M059J (cell line): ENCODE measurements at places on chromosomes 7 and 10.

DNA sequence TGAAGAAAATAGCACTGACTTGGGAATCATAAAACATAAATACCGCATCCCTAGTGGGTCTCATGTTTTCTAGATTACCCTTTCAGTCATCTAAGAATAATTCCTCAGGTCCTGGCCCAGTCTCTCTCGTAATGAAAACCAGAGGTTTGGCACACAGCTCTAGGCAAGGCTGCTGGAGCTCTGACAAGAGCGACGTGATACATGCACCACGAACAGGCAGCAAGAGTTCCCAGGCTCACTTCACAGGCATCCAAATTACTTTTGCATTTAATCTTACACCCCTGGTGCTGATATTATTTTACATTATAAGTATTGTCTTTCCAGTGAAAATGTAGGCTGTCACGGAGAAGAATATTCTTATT is 105.2 kb downstream of the THSD7A start:
- DNase-seq = peak; percentile 43

GRCh38 chr7:1192171-1192676 is 32.2 kb upstream of the ZFAND2A start:
- peak; percentile 79 for DNase-seq

- no peak for DNase-seq
Measured at GRCh38 chr7:45684910-45685618, 110.9 kb downstream of the ADCY1 start.

DNA sequence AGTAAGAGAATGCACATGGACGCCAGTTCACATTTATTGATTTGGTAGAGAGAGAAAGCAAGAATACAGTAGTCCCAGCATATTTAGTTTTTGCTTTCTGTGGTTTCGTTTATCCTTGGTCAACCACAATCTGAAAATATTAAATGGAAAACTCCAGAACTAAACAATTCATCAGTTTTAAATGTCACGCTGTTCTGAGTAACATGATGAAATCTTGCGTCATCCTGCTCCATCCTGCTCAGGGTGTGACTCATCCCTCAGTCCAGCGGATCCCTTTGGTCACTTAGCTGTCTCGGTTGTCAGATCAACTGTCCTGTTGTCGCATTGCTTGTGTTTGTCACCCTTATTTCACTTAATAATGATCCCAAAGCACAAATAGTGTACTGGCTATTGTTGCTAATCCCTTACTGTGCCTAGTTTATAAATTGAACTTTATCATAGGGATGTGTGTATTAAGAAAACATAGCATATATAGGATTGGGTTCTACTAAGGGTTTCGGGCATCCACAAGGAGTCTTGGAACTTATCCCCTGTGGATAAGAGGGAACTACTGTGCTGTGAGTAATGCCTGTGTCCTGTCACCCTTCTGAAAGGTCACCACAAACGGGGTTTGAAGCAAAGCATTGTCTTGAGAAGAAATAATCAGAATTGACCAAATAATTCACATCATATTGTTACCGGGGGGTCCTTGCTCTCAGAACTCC is 73.6 kb downstream of the OTUD1 start:
- peak; percentile 81 for DNase-seq

- peak; percentile 43 for DNase-seq
Measured at GRCh38 chr7:30379131-30379530, 94.7 kb downstream of the ZNRF2 start.

DNA sequence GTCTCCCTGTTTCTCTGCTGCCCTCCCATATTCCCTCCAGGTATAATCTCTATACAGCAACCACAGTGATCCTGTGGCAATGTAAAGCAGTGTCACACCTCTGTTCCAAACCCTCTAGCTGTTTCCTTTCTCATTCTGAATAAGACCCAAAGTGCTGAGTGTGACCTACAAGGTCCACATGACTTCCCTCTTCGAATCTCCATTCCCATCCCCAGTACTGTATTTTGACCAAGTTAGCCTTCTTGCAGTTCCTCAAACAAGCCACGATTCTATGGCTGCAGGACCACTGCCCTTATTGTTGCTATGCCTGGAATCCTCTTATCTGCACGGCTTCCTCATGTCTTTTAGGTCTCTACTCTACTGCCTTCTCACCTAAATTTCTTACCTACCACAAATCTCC is 291.9 kb downstream of the DOCK4 start:
- DNase-seq = no peak

DNA sequence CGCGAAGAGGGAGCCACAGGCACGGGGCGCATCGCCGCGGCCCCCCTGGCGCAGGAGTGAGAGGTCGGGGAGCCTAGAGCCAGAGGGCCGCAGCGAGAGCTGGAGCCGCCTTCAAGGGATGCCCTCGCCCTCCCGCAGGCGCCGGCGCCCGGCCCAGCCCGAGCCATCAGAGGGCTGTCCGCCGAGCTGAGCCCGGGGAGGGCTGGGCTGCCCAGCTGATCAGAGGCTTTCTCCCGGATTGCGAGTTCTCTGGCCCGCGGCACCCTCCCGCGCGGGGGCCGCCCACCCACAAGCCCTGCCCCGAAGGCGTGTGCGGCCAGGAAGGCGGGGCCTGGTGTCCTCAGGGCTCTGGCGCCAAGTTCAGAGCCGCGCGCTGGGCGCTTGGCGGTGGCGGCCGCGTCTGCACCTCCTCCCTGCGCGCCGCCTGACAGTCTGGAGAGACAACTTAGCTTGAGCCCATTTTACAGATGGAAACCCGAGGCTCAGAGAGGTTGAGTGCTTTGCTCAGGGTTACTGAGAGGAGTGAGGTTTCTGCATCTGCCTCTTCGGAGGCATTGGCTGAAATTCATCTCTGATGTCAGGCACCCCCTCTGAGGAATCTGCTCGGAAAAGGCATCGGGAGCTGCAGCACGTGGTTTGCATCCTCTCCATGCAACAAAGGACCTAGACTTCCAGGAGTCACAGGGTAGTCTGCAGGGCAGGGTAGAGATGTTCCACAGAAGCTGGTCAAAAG is 3.8 kb upstream of the ANTXRL start:
- DNase-seq = peak; percentile 78

- peak; percentile 86 for DNase-seq
Measured at GRCh38 chr10:60426425-60426824, 36.8 kb upstream of the ANK3 start.

DNA sequence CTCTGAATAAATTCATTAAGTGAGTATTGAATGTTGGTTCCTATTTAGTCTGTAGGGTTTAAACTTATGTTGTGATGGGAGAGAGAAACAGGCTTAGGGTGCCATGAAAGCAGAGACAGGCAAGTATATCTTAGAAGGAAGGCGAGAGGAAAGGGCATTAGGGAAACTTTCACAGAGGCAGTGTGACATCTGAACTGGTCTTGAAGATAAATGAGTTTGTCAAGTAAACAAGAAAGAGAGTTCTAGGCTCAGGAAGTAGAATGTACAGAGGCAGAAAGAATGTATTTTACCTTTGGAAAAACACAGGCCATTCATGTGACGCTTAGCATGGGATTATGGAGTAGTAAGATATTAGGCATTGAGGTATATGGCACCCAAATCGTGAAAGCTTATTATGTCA is 34.5 kb downstream of the GLCCI1 start:
- DNase-seq = no peak

DNA sequence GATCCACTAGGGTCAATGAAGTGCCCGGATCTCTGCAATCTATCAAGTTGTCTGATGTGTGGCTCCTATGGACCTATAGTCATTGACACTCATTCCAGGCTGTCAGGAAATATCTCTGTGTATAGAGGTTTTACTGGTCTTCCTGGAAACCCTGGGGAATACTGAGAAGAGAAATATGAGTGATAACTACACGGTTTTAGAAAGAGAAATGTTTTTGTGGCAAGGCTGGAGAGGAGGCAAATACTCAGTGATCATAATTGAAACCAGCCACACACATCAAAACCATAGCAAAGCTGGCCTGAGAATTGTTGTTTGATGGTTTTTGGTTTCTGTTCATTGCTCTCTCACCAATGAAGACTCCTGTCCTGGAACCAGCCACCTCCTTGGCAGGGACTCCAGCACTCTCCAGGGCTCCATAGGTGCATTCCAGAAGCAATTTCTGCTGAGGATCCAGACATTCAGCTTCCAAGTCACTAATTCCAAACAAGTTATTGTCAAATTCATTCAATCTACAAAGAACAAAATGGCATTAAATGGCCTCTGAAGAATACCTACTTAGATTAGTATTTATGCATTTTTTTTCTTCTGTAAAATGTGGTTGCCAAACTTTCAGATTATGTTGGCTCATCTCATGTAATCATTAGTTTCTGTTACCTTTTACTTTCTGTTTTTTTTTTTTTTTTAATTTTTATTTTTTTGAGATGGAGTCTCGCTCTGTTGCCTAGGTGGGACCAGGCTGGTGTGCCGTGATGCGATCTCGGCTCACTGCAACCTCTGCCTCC is 108.6 kb upstream of the ABI1 start:
- no peak for DNase-seq

DNA sequence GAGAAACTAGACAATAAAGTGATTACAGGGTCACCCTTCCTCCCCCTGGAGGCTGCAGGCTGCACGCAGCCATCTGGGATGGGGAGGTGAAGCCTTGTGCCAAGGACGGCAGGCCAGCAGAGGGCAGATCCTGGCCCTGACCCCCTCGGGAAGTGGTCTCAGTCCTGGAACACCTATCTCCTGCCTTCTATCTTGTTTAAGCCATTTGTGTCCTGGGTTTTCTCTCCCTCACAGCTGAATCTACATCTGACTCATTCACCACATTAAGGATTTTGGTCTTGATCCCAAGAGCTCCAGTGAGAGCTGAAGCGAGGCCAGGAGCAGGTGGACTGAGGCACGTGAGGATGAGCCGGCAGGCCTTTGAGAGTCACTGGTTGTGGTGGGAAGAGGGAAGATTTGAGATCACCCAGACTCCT is 16.4 kb upstream of the PARP12 start:
- peak; percentile 84 for DNase-seq

DNA sequence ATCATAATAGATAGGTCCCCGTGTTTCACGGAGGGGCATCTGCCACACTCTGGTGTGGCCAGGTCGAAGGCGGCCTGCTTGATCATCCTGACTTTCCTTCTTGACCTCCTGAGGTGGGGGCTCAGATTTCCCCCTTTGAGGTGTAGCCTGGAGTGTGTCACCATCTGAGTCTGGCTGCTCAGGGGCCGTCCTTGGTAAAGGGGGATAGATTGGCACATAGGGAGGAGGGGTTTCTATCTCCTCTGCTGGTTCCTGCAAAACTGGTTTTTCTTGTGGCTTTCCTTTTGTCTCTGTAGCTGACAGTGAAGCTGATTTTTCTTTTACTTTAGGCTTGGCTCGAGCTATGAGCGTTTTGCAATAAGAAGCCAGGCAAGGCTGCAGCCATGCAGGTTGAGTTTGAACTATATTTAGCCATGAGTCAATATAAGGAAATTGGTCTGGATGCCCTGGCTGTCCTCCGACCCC is 7.1 kb upstream of the ZNF117 start:
- no peak for DNase-seq

DNA sequence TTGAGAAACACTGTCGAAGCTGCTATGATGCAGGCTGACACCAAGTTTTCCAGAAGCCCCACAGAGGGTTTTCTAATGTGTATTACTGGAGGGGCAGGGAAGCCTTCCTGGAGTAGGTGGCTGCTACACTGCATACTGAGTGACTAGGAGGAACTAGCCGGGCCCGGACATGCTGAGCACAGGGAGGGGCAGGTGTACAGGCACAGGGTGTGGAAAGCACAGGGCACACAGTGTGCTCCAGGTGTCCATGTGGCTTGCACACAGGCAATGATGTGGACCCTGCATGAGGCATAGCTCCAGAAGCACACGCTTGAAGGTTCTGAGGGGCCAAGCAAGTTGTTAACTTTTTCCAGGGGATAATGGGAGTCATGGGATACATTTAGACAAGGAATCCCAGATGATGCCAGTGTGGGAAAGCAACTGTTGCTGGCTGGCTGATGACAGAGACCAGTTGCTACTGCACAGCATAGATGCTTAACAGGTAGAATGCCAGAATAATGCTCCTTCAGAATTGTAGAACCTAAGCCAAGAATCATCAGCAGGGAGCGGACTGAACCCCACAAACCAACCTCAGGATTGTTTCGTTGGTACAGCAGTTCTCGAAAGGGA is 14.6 kb downstream of the DHX32 start:
- no peak for DNase-seq

- DNase-seq = no peak
Measured at GRCh38 chr10:84196083-84196482, 1.7 kb downstream of the CDHR1 start.

DNA sequence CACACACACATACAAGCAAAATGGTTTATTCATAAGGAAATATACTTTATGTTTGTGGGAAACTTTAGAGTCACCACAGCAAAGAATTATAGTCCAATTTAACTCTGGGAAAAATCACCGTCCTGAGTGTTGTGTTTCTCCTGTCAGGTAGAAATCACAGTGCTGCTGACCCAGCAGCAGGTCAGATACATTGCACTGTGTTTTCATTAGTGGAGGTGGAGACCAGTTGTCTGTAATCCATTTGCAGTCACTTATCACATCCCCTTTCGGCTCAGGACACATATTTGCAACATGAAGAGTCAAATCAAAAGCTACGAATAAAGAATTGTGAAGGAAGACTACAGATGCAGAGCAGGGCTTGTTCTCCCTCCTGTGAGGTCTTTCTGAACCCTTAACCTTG is 799.6 kb downstream of the GRM8 start:
- DNase-seq = no peak

- no peak for DNase-seq
Measured at GRCh38 chr7:127882313-127882920, 148.8 kb downstream of the LRRC4 start.

GRCh38 chr7:129394982-129395914 is 39.0 kb upstream of the STRIP2 start:
- no peak for DNase-seq

DNA sequence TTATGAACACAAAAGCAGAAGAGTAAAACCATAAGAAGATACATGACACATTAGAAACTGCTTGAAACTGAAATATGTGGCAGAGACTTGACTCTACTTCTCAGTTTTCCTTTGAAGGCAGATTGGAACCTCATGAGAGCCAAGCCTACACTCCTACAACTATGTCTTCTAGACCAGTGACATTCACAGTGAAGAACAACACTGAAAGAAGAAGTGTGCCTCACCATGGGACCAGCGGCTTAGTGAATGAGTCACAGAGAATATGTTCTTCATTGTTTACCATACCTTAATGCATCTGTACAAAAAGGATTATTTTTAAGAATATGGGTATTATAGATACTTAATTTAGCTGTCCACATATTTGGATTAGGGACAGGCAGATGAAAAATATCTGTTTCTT is 248.3 kb downstream of the CDC14C start:
- DNase-seq = no peak

GRCh38 chr10:90413196-90413595 is 444.6 kb downstream of the HTR7 start:
- DNase-seq = peak; percentile 48

DNA sequence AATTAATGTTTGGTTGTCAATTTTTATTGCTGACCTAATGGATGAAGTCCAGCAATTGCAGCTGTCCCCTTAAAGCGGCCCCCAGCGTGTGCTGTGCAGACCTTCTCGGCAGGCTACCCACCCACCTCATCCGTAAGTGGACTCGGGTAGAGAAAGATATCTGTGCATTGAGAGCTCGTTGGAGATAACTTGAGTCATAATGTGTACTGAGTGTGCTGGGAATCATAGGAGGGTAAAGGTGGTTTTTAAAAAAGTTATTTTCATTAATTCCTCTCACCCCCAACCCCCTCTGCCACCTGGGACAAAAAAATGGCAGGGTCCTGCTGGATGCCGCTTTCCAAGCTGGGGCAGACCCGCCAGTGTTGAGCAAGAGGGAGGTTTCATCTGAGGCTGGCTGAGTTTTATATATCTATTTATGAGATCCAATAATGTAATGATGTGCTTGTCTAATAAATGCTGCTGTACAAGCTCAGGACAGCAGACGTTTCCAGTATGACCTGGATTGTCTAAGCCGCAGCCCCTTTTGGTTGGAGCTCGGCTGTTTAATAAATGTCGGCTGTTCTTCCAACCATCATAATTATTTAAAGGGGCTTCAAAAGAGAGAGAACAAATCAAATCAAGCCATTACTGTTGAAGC is 119.1 kb downstream of the NKX6-2 start:
- no peak for DNase-seq
